ENCODE measurements at places on chromosomes 3 and 15.

DNA sequence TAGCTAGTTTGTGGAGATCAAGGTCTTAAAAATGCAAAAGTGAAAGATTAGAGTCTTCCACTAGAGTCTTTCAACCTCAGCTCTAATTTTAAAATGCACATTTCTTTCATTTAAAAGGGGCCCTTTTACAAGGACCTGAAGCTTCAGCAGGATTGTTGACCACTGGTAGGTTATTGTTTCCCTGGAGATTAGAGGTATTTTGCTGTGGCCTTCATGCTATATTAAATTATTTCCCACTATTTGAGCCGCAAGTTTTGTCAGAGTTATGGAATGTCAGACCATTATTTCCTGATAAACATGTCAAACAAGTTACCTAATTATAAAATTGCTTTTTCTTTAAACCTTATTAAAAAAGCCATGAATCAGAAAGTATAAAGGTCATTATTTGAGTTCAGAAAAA, 103.1 kb upstream of the CCNL1 start:
- no peak for DNase-seq

DNA sequence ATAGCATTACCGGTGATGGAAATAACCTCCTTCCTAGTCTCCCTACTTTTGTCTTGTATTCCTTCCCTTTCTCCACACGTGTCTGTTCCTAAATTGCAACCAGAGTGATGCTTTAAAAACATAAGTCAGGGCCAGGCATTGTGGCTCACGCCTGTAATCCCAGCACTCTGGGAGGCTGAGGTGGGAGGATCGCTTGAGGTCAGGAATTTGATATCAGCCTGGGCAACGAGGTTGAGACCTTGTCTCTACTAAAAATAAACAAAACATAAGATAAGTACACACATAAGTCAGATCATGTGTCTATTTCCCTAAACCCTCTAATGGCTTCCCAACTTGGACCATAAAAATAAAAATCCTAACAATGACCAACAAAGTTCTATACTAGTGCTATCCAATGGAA, 18.4 kb downstream of the ARMC8 start:
- DNase-seq, result no peak

DNA sequence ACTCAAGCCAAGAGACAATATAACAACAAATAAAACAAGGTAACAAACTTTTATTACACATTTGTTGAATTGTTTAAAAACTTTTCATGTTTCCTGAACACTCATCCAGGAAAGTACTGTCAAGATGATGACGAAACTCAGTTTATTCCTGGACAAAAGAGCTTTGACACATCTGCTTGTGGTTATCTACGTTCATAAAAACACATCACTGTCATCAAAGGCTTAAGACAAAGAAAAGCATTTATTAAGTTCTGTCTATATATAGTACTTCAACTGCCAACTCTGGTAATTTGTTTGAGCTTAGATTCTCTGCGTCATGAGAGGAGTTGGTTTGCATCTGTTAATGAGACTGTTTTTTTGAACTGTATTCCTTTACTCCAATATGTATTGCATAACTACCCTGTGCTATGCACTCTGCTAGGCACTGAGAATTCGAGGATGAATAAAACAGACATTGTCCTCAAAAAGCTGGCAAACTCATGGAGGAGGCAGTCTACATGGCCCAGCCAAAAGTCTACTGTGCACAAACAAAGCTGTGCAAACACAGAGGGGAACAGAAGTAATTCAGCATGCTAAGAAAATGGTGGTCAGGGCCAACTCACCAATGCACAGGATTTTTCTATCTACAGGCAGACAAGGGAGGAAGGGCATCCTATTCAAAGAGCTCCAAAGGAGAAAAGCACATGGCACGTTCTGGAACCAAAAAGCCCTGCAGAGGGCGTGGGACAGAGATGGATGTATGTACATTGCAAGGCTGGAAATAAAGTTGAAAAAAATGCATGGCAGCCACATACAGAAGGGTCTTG, 21.5 kb downstream of the PLD1 start:
- DNase-seq, result peak; percentile 46

DNA sequence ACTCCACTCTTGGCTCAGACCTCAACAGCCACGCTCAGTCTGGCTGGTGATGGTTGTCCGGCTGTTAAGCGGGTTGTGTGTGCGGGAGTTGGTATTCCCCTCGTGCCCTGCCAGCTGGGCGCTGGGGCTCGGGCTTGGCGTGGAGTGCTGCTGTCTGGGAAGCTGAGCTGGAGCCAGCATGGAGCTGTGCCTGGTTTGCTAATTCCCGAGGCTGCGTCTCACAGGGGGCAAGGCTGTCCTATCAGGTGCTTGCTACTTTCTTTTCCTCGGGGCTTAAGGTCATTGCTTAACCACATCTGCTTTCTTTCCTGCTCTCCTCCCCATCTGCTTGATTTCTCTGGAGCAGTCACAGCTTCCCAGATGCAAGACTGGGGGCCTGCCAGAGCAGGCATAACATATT, 29.9 kb downstream of the PDIA5 start:
- DNase-seq, result no peak

DNA sequence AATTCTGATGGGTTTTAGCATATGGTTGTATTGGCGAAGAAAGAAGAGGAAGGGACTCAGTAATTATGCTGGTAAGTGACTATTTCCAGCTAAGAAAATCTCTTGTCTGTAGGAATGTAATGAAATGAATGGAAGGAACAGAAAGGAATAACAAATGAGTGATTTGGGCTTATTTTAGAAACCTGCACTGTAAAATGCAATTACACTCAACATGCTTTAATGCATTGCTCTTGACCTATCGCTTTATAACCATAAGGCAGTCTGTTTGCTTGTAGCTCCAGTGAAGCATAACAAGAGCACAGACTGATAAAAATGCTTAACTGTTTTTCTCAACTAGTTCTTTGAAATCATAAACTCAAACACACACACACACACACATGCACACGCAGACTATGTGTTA, 549.0 kb downstream of the ROBO2 start:
- DNase-seq, result no peak

DNA sequence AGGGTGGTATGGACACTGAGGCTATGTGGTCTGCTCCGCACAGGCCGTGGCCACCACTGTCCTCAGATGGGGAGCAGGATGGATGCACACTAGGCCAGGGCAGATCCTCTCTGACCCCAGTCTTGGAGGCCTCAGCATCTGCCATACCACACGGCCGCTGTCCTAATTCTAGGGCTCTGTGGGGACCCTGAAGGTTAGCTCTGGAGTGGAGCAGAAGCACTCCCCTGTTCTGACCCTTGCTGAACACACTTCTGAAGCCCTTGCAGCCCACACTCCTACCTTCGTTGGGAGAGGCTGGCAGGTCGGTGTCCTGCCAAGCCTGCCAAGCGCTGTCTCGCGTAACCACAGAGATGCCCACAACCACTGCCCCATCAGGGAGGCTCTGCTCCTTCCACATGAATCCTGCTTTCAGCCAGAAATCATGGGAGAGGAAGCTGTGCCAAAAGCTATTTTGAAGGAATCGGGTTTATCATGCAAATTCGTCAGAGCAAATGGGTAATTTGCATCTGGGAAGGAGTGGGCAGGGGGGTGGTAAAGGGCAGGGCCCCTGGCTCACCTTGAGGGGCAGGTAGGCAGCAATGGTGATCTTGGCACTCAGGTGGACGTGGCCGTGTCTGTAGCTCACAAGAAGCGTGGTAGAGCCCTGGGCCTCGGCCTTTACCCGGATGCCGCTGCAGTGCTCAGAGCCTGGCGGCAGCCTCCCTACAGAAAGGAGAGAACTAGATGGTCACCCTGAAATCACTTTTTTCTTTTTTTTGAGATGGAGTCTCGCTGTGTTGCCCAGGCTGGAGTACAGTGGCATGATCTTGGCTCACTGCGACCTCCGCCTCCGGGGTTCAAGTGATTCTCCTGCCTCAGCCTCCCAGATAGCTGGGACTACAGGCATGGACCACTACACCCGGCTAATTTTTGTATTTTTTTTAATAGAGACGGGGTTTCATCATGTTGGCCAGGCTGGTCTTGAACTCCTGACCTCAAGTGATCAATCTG, 54.4 kb downstream of the NUP210 start:
- DNase-seq, result no peak

- DNase-seq, result no peak
Observed at GRCh38 chr3:83230841-83231240, 1469.4 kb upstream of the GBE1 start.
